ENCODE measurements at places on chromosomes 11 and 22.
A peak's percentile ranks its signal among the peaks of the same experiment; 100 is the strongest.

DNA sequence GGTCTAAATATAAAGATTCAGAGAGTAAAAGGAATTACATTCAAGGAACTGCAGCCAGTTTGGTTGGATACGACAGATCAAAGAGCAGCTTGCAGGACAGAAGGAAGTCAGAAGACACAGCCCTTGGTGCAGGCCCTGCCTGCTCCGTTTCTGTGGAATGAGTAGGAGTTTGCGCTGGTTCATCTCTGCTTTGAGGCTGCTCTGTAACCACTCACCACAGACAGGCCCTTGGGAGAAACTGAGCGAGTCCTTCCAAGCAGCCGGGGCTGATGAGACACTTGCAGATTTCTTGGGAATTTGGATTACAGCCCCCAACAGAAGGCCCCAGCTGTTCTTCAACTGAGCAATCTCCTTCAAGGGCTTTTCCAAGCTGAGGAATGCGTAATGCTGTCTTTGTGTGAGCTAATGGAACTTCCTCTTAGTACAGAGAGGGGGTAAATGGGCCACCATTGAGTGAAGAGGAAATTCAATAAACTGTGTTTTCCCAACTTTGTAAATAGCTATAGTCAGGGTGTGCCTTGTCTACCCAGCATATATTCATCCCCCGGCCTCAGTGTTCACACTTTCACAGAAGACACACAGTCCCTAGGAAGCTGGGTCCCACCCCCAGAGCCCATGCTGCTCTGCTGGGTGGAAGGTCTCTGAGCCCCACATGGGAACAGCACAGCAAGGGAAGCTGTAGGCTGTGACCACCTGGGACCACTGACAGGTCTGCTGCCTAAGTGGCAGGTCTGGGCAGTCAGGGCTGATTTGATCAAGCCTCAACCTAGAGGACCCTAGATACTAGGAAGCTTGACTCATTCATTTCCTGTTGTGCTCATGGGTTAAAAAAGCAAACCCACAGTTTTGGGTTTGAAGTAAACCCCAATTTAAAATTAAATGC is 16.6 kb downstream of the IL10RA start:
- peak; percentile 84 for DNase-seq

GRCh38 chr11:64161037-64161436 is 4.9 kb downstream of the MACROD1 start:
- no peak for DNase-seq

DNA sequence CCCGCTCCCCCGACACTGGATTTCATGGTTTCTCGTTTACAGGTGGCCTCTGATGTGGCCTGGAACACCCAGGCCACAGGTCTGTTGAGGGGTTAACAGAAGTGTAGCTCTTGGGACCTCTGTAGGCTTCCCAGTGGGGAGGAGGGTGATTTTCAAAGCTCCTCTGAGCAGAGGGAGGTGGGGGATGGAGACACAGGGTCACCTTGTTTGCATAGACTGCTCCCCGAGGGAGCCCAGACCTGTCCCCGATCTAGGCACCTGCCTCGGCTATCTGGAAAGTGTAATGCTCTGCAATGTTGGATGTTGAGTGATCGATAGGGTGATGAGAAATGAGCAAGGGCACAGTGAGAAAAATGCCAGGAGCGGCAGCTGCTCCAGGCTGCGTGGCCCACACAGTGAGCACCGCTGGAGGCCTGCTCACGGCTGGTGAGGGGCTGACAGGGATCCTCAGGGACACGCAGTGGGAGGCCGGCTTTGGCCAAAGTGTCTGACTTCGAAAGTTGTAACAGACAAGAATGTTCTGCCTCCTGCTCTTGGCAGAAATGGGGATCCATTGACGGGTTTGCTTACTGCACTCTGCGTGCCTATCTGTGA is 594.1 kb downstream of the BRD1 start:
- no peak for DNase-seq

GRCh38 chr11:69981119-69981784 is 96.9 kb upstream of the ANO1 start:
- DNase-seq: no peak

- no peak for DNase-seq
These were observed 44.9 kb upstream of the SLC25A18 start for GRCh38 chr22:17518406-17518805.

- DNase-seq: peak; percentile 28
These were observed 13.2 kb downstream of the OOSP3 start for GRCh38 chr11:59891781-59892181.

DNA sequence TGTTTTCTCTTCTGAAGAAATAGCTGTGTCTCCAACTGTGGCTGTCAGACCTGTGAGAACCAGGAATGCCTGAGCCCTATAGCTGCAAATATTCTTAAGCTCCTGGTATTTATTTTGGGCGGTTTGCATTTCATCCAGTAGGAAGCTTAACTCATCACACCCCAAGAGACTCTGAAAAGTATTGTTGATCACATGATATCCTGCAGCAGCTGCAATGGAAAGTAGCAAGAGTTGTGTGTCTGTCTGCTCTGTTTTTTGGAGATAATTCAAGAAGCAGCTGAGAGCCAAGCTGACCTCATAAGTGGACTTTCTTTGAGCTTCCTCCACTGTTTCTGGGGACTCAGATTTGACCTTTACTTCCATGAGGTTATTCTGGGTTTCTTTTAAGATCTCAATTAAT is 36.4 kb upstream of the MRPL17 start:
- DNase-seq: no peak

DNA sequence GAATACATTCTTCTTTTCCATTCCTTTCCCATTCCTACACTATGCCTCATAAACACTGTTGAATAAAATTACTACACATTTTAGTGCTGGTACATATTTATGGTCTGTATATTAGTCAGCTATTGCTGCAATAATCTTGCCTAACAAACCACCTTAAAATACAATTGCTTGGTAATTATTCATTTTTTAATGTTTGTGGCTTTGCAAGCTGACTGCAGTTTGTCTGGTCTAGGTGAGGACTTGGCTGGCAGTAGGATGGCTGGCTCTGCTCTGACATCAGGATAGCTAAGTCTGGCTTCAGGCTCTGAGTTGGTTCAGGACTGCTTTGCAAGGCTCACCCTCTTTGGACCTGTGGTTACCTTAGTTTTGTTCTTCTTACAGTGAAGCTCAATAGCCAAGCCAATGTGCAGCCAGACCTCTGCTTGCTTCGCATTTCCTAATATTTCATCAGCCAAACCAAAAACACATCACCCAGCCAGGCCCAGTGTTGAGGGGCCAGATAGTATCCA is 913.4 kb upstream of the RAG2 start:
- DNase-seq: no peak

GRCh38 chr11:18650859-18651557 is 16.9 kb upstream of the SPTY2D1 start:
- peak; percentile 18 for DNase-seq

DNA sequence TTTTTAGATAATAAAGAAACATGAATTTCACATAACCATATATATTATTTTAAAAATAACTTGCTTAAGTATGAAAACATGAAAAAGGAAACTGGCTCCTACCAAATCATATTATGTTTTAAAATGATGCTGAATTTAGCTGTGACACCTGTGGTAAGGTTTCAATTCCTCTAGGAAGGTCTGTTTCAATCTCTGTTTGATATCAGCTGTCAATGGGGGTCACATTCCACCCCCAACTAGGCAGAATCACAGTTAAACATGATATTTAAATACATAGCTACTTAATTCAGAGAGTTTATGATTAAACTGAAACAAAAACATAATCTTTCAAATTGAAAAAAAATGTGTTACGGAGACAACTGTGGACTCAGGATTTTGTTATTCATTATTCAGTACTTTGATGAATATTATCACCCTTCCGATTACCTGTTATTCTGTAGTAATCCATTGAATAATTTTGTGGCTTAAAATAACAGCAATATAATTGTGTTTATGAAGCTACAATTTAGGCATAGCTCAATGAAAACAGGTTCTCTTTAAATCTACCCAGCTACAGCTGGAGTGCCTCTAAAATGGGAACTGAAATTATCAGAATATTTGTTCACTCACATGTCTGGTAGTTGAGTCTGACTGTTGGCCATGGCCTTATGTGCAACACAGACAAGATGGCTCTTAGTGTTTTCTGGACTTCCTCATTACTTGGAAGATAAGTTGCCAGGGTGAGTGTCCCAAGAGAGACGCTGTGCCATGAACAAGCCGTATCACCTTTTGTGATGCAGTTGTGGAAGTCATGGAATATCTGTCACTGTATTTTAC is 244.6 kb upstream of the ANO3 start:
- no peak for DNase-seq
